ENCODE measurements at places on chromosomes 16 and 17.

GRCh38 chr16:70715055-70715858 lies 29.4 kb upstream of the MTSS2 start:
- no peak for DNase-seq

GRCh38 chr16:48596326-48596725 lies 13.7 kb downstream of the N4BP1 start:
- DNase-seq, result no peak

GRCh38 chr17:79304884-79305283 lies 230.3 kb downstream of the ENGASE start:
- no peak for DNase-seq

GRCh38 chr17:16313139-16314090 lies 39.9 kb downstream of the CENPV start:
- no peak for DNase-seq

DNA sequence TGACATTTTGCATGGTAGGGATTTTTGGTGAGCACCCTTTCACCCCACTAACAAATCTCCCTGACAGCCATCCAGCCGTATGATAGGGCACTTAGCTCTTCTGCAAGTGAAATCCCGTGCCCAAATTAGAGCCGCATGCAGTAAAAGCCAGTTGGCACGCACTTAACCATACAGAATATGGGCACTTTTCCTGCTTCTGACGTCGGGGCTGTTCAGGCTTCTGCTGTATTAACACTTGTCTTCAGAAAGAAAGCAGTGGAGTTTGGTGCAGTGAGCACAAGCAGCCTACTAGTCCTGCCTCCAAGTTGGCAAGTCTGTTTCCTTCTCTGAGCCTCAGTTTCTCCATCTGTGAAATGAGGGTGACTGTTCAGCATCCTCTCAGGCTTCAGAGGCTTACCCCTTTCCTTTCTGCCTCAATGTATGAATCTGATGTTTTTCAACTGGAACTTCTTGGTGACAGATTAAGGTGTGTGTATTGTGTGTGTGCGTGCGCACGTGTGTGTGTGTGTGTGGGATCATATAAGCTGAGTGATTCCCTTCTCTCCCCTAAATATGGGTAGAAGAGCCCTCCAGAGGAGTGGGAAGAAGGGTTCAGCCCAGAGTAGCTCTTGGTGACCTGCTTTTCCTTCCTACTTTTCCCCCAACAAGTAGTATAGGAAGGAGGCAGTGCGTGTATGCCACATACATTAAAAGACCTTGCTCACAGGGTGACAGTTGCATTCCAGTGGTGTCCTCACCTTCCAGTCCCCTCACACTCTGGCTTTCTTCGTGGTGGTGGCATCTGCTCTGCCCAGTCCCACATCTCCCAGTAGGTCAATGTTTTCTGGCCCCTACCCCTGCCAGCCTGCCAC lies 19.0 kb downstream of the IGF2BP1 start:
- DNase-seq, result no peak

GRCh38 chr17:36072431-36073121 lies 8.5 kb downstream of the CCL18 start:
- DNase-seq, result peak; percentile 50

GRCh38 chr16:53545433-53545832 lies 42.4 kb upstream of the AKTIP start:
- peak; percentile 69 for DNase-seq

GRCh38 chr17:57487573-57487972 lies 231.2 kb downstream of the MSI2 start:
- DNase-seq, result peak; percentile 26

DNA sequence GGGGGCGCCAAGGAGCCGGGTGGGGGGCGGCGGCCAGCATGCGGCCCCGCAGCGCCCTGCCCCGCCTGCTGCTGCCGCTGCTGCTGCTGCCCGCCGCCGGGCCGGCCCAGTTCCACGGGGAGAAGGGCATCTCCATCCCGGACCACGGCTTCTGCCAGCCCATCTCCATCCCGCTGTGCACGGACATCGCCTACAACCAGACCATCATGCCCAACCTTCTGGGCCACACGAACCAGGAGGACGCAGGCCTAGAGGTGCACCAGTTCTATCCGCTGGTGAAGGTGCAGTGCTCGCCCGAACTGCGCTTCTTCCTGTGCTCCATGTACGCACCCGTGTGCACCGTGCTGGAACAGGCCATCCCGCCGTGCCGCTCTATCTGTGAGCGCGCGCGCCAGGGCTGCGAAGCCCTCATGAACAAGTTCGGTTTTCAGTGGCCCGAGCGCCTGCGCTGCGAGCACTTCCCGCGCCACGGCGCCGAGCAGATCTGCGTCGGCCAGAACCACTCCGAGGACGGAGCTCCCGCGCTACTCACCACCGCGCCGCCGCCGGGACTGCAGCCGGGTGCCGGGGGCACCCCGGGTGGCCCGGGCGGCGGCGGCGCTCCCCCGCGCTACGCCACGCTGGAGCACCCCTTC lies 484 bp downstream of the FZD2 start:
- DNase-seq, result no peak

DNA sequence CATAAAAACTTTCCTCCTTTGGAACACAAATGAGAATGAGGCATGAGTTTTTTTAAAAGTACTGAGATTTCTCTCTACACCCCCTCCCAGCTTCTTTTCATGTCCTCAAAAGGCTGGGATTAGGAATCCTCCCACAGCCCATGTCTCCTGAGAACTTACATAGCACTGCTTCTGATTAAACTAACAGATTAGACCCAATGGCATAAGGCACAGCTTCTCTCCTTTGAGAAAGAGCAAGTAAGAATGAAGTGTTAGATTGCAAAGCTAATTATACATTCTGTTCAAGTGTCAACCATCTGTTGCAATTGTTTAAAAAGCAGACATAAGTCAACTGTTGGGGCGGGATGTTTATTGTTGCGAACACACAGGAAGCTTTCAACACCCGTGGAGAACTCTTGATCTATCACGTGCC lies 715.1 kb downstream of the CDH11 start:
- DNase-seq, result no peak

DNA sequence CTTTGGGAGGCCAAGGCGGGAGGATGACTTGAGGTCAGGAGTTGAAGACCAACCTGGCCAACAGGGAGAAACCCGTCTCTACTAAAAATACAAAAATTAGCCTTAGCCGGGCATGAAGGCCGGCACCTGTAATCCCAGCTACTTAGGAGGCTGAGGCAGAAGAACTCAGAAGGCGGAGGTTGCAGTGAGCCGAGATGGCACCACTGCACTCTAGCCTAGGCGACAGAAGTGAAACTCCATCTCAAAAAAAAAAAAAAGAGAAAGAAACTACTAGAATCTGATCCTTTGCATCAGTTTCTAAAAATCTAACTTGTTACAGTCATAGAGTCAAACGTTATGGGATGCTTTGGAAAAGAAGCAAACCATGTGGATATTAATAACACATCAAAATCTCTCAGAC lies 1.6 kb upstream of the PECAM1 start:
- DNase-seq, result no peak
